Hypothalamus (tissue), 51 donors: ENCODE measurements at places on chromosomes 11 and 22.
A peak's percentile ranks its signal among the peaks of the same experiment; 100 is the strongest.

DNA sequence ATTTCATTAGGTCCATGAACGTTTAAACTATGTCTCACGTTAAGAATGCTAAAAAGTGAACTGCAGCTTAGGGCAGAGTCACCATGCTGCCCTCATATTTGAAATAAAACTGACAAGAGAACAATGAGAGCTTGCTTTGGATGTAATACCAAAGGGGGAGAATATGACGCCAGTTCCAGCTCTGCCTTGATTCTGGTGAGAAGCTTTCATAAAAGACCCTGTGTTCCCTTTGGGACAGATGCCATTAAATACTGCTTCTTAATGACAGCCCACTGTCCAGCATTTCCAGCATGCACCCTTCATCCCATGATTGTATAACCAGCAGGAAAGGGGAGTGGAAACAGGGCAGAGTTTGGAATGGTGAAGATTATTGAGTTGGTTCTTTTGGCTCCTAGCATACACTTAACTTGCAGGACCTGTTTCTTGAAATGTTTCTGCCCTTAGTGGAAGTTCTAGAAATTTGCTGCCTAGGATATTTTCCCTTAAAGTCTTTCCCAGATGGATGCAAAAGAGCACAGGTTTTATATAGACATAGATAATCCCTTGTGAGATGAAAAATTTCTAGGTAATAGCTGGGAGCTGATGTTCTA, 139.3 kb upstream of the LDLRAD3 start:
- peak; percentile 42 for DNase-seq

DNA sequence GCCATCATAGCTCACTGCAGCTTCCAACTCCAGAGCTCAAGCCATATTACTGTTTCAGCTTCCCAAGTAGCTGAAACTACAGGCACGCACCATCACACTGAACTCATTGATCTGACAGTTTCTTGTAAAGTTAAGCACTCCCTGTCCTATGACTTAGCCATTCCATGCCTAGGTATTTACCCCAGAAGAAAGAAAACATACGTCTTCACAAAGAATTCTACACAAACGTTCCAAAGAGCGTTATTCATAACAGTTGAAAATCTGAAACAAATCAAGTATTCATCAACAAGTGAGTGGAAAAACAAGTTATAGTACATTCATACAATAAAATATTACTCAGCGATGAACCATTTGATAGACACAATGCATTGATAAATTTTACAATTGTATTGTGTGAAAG, 7.8 kb upstream of the NLRP10 start:
- no peak for DNase-seq

DNA sequence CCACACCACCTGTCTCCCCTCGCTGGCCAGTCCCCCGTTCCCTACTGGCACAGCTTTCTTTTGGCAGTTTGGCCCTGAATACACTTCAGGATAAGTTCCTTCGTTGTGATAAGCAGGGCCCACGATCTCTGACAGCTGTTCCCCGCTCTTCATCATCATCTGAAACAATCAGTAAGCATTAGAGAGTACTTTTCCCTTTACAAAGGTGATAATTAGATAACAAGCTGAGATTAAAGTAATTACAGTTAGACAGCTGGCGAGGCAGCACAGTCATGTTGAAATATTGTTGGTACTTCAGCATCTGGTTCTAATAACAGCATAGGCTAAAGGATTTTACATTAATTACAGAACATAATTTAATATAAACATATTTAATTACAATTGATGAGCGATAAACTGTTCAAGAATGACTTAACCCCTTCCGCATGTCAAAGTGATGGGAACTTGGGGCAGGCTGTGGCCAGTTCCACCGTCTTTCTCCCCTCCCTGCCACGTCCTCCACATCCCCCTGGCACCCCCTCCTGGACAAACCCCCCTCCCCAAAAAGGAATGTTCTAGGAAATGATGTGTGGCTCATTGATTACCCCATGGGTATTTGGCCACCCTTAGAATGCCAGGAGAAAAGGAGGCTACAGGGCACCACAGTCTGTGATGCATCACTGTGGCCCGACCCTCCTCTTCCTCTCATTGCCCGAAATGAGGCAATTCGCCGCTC, 134.9 kb downstream of the RCN1 start:
- no peak for DNase-seq

- DNase-seq: no peak
These were observed 6.1 kb downstream of the THY1 start for GRCh38 chr11:119416606-119417580.

GRCh38 chr11:33178443-33179180, 17.3 kb upstream of the CSTF3 start:
- DNase-seq: no peak

GRCh38 chr22:50529897-50530579, at the start of gene TYMP:
Gene TYMP (minus strand): TSS chr22:50530012. CDS start chr22:50529709, 303 bp downstream.
- DNase-seq: no peak

DNA sequence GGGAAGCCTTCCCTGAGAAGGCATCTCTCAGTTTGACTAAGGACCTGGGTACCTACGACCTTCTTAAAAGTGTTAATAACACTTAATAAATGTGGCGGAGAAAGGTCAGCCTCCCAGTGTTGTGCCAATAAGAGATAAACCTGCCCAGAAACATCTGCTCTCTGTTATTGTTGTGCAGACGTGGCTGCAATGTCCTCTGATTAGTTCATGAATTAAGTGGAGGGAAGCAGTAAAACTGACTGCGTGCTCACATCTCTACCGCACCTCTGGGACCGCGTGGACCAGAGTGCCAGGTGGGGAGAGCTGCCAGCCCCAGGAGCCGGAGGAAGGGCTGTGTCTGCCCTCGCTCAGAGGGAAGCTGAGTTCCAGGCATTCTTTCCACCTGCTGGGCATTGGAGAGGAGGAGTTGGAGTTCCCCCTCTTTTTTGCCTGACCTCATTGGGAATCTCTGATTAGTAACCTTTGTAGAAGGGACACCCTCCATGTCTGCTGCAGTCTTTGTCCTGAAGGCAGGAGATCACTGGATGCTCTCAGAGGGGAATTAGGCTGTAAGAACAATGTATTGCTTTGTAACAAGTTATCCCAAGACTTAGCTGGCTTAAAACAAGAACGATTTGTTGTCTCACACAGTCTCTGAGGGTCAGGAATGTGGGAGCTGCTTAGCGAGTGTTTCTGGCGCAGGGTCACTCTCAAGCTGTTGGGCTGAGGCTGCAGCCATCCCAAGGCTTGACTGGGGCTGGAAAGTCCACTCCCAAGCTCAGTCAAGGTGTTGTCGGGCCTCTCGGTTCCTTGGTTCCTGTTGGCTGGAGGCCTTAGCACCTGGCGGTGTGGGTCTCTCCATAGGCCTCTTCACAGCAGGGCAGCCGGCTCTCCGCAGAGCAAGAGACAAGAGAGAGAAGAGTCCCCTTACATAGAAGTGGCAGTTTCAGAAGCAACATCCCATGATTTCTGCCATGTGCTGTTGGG, 247.6 kb upstream of the TBCEL start:
- DNase-seq: no peak

DNA sequence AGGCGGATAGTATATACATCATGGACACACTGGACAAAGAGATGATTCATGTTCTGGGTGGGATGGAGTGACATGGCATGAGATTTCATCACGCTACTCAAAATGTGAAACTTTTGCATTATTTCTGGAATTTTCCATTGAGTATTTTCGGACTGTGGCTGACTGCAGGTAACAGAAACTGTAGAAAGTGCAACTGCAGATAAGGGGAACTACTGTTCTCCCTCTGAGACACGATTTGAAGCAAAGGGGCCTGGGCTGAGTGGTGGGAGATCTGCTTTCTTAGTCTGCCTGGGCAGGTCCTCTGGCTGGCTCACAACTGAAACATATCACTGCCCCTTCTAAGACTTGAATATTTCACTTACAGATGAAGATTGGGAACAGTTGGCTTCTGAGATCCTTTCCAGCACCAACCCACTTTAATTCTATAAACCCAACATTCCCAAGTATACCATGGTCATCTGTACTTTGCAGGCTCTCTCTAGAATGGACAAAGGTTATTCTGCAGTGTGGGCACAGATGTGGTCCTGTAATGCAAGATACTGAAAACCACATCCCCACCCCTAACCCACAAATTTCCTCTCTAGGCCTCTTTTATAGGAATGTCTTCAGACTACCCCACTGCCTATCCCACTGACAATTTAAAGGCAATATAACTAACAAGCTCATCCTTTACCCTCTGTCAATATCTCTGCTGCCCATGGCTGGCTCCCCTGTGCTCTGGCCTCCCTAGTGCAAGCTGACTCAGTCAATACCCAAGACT, 121.1 kb downstream of the KCNC1 start:
- DNase-seq: no peak

DNA sequence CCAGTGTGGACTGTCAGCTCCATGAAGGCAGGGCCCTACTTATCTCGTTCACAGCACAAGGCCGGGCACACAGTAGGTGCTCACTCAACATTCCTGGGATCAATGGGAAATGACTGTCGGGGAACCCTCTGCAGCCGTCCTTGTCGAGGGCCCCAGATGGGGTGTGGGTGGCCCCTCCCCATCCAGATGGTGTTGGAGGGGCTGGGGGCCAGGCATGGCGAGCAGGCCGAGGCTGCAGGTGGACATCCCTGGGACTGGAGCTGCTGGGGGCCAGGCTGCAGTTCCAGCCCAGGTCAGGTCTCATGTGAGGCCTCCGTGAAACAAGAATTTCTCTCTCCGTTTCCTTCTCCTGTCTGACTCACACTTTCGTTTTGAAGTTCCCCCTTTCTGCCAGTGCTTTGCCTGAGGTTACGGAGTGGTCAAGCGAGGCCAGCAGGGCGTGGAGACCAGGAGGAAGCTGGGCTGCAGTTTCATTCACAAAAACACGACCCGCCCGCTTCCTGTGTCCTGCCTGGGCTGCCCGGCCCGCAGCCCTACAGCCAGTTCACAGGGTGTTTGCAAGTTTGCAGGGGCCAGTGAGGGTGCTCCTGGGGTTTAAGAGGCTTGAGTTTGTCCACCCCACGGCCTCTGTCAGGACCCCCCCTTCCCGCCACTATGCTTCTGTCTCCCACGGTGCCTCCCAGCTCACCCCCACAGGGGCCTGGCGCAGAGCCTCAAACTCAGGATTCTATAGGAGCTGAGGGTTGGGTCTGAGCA, 4.5 kb downstream of the MYEOV start:
- peak; percentile 17 for DNase-seq
